ENCODE measurements at places on chromosomes 2 and 18.
A peak's percentile ranks its signal among the peaks of the same experiment; 100 is the strongest.

DNA sequence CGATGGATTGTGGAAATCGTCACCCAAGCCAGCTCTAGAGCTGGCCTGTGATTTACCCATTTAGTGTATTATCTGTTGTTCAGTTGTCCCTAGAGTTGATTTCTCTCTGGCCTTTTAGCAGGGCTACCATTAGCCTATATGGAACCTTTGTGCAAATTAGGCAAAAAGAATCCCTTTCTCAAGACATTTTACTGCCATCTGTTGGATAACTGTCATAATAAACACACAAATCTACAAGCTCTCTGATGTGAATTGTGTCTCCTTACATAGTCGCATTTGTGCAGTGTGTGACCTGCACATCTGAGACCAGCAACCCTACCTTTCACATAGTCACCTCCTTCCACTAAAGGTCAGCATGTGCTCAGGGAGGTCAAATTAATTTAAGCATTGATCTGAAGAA lies 34.0 kb downstream of the LOXHD1 start:
- DNase-seq, result no peak

- no peak for DNase-seq
These were observed 73.9 kb upstream of the NCKAP5 start for GRCh38 chr2:133641942-133642725.

DNA sequence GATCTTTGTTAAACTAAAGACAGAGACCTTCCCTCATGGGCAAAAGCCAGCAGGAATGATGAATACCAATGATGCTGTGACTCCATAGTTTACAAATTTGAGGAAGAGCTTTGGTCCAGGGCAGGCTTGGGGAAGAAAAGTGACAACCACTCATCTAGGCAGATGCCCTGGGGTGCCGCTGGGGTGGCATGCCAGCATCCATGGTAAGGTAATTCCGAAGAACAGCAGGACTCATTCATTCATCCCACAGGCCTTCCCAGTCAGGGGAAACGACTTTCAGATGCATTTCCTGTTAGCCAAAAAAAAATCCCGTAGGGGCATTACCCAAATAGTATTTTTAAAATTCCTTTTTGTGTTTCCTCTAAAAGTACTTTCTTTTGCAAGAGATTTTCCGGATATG lies 180.7 kb upstream of the SERPINE2 start:
- DNase-seq, result peak; percentile 64

DNA sequence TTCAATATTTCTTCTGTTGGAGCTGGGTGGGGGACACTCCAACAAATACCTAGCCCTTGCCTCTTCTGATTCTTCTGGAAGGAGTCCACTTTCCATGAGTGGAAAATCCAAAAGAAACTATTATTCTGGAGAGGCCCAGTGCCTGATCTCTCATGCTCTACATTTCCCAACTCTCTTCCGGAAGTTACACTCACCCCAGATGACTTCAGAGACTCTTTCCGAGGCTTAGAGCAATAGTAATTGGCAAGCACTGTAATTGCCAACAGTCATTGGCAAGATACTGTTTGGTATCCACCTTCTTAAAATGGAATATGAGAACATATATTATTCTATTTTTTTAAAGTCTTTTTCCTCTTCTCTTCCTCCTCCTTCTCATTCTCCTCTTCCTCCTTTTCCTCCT lies 60.5 kb upstream of the CYRIA start:
- DNase-seq, result no peak

DNA sequence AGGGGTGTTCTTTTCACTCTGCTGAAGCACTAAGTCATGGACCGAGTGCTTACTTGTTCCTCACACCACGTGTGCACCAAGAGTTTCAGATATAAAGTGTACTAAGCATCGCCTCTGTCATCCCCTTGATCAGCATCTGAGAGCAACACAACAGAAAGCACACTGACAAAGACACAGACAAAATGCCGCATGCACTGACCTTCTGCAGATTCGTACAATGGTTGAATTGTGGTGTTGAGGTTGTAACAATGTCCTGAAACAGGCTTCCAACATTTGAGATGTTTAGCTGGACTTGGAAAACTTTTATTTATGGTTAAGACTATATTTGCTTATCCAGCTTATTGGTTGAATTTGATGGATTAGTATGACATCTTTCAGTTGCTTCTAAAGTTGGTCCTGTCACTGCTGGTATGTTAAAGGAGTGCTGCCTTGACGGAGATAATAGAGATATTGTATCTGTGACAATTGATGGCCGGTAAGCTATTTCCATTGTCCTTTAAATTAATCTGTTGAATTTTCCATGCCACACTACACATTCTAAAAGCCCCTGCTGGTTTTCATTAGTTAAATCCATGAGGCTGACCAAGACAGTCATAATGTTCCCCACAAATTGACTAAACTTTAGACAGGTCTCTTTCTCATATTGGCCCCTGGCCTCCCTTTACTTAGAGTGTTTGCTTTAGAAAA lies 99.9 kb downstream of the CBLN2 start:
- DNase-seq, result no peak

DNA sequence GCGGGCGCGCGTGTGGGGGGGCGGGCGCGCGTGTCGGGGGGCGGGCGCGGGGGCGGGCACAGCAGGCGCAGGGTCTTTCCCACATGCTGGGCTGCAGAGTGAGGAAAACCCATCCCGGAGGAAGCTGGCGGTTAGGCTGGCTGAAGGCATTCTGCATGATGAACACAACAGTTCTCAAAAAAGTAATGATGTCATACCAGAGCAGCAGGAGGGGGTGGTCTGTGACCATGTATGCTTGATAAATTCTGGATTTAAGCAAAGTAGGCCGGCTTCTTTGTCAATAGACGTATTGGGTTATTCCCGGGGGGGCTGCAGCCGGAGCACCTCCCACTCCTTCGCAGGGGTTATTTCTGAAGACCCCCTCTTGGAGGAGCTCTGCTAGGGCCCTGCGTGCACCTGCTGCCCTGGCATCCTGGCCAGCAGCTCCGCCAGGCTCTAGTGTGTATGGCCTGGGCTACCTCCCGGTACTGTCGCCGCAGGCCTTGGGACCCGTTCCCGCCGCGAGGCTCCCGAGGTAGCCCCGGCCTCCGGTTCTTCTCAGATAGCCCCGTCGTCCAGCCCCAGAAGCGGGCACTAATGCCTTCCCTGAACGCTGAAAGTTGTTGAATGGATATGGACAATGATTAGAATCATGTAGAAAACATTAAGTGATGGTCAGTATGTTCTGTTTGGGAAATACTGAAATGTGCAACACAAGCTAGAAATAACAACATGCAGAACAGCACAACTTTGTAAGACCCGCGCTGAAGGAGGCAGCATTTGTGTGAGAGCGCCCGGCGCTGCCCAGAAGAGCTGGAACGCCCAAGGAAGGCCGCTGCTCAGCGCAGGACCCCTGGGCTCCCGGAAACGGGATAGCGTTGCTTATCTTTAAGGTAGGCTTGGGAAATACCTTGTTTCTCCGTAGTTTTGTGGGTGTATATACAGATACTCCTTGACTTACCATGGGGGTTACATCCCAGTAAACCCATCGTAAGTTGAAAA lies 101.4 kb upstream of the RAB6C start:
- DNase-seq, result no peak

- DNase-seq, result no peak
These were observed 290.3 kb upstream of the MMADHC start for GRCh38 chr2:149877913-149878312.

DNA sequence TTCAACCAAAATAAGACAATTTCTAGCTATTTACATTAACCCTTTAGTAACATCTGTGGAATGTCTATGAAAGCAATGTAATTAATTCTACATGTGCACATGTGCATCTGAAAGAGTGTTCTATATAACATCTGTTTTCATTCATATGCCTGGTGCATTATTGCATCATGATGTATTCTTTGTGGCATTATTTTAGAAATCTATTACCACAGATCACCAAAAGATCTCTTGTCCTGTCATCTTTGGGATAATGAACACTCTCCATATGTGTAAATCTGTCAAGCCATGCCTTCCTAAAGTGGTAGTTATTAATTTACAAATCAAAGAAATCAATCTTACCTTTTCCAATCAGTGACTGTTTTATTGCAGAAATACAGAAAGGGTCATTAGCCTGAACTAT lies 86.9 kb downstream of the TRIB2 start:
- DNase-seq, result no peak

GRCh38 chr2:181847702-181848101 lies 43.8 kb upstream of the ITPRID2 start:
- no peak for DNase-seq

DNA sequence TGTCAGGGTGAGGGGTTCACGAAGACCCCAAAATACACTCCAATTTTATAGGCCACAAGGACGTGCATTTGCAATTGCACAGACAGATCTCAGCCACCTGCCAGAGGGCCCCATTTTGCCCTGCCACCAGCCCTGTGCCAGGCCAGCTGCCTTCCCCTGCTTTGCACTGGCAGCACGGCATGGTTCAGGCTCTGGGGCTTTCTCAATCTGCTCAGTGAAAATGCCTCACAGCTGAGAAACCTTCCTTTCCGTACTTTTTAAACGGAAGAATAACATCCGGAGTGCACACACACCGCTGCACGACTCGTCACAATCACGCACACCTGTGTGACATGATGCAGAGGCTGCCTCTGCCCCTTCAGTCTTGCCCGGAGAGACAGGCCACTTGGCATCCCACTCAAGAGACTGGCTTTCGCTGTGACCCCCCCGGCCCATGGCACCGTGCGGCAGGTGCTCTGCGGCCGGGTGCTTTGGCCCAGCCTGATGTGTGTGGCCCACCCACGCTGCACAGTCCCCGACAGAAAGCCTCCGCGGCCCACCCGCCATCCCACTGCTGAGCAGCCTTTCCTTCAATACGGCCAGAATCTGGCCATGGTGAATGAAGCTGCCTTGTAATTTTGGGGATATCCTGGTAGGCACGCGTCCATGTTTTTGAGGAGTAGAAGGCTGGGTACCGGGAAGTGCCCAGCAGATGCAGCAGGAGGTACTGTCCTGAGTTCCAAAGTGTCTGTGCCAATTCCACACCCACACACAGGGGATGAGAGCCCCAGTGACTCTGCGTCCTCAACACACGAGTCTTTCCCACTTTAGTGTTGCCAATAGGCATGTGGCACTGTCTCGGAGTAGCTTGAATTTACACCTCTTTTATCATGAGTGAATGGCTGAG lies 88.8 kb downstream of the USP40 start:
- no peak for DNase-seq

GRCh38 chr18:39871961-39872360 lies 2083.1 kb upstream of the PIK3C3 start:
- no peak for DNase-seq

- DNase-seq, result no peak
These were observed 23.0 kb downstream of the PTPN18 start for GRCh38 chr2:130378898-130379214.

DNA sequence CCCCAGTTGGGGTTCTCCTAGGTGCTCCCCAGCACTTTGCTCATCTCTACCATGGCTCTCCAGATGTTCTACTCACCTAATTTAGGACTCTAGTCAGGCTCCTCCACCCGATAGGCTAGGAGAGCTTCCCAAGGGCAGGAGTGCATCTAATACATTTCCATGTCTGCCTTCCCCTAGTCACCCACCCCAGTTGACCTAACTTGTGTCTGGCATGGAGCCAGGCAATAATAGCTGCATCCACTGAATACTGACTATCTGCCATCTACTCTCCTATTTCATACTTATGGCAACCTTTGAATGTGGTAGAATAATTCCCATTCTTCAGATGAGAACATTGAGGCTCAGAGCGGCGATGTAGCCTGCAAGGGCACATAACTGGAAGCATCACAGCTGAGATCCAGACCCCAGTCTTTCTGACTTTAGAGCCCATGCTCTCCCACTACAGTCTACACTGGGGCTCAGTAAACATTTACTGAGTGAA lies 71.8 kb upstream of the YWHAQ start:
- DNase-seq, result no peak

DNA sequence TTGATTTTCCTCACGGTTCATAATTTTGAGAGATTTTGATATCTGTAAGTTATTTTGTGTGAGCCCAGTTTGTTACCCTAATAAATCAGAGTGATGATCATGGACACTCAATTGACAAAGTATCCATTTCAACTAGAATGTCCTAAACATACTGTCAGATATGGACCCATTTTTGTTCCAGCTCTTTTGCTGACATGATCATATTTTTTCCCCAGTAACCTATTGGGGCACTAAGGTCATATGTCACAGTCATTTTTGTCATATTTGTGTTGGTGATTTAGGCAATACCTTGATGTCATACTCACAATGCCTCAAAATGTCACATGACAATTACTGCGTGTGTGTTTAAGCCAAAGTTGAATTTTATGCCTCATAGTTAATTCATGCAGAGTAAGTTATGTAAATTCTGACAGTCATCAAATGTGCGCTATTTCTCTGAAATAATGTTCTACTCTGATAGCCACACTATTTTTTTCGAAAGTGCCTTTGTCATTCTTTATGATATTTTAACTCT lies 218.7 kb downstream of the ARHGAP15 start:
- no peak for DNase-seq

GRCh38 chr2:189157456-189157855 lies 22.1 kb downstream of the COL5A2 start:
- no peak for DNase-seq

GRCh38 chr2:30040147-30040546 lies 106.7 kb upstream of the YPEL5 start:
- no peak for DNase-seq

DNA sequence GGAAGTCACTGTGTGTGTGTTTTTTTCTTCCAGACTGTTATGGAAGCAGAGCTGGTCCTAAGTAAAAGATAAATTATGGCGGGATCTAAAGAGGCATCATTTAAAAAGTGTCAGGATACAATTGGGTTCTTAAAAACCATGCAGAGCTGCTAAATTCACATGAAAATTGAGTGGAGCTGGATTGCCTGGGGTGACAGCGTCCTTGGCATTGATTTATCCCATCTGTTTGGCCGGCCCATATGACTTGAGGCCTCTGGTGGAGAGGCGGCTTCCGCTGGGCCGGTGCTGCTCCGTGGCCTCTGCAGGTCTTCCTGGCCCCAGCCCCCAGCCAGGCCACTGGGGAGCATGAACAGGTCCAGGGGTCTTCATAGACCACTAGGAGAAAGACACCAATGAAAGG lies 165.5 kb downstream of the GLI2 start:
- no peak for DNase-seq

DNA sequence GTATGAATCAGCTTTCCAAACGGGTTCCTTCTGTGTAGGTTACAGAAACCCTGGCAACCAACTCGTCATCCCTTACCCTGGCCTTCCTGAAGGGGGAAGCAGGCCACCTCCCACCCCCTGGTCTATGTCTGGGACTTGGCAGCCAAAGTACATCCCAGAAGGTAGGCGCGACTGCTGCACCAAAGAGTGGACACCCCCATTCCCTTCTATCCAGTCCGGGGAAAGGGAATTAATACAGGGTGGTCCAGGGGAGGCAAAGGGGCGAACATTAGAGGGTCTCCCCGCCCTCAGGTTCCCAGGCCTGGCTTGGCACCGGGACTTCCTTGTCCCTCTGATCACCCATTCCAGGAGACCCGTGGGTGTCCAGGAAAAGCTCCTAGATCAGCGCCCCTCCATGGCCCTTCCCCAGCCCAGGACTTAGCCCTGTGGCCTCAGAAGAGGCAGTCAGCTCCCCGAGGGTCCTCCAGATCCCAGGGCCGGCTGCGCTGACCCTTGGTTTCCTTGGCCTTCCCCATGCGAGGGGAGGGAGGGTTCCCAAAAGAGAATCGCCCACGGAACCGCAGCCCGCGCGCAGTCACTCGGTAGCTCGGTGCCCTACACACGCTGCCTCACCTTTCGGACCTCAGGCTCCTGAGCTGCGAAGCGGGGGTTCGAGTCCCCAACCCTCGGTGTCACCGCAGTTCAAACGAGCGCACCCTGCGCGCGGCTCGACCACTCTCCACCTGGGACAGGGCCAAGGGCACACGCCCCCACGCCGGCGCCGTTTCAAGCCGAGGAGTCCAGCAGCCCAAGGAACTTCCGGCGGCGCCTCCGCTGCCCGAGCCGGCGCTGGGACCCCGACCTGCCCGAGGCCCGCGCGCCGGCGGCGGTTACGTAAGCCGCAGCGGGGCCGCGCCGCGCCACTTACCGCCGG lies at the start of gene PER2:
PER2 (minus strand) TSS at position 874 of the 913 bp plus-strand sequence. CDS start 10,674 bp downstream, outside the sequence.
- no peak for DNase-seq

GRCh38 chr2:233091595-233092375 lies 31.6 kb downstream of the INPP5D start:
- no peak for DNase-seq
